ENCODE measurements at places on chromosomes 6 and 20.

DNA sequence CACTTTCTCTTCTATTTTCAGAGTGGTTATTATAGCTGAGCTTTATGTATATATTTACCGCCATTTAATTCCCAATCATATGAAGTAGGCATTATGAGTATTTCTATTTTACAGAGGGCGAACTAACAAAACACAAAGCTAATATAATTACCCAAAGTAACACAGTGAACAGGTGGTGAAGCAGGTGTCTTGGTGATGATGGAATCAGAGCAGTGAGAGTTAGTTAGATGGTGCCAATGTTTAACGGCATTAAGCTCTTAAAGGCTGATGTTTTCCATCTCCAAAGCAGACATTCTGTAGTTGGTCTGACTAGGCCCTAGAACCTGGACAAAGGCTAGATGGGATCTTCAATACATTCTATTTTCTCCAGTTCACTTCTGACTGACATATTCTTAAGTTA lies 551.1 kb upstream of the SYNCRIP start:
- no peak for DNase-seq

GRCh38 chr6:154481521-154482013 lies 28.9 kb downstream of the CNKSR3 start:
- DNase-seq = no peak

- no peak for DNase-seq
Measured at GRCh38 chr6:131980791-131981623, 29.8 kb upstream of the CCN2 start.

DNA sequence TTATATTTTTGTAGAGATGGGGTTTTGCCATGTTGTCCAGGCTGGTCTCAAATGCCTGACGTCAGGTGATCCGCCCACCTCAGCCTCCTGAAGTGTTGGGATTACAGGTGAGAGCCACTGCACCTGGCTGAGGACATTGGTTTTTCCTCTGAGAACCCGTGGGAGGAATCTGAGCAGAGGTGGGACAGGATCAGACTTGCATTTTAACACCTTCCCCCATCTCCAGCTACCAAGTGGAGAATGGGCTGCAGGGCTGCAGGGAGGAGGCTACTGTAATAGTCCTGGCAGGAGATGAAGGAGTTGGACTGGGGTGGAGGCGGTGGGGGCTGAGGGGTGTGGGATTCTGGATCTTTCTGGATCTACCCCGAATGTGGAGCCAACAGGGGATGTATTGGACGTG lies 24.5 kb downstream of the FAM110A start:
- no peak for DNase-seq

- DNase-seq = no peak
Measured at GRCh38 chr6:158743033-158743651, 76.0 kb downstream of the EZR start.

GRCh38 chr6:122408240-122408639 lies 8.8 kb downstream of the HSF2 start:
- no peak for DNase-seq

- DNase-seq = no peak
Measured at GRCh38 chr6:37809197-37809543, 10.4 kb upstream of the ZFAND3 start.

- DNase-seq = no peak
Measured at GRCh38 chr6:14070457-14070856, 47.1 kb upstream of the CD83 start.

- no peak for DNase-seq
Measured at GRCh38 chr6:129209355-129209754, 326.4 kb downstream of the LAMA2 start.

DNA sequence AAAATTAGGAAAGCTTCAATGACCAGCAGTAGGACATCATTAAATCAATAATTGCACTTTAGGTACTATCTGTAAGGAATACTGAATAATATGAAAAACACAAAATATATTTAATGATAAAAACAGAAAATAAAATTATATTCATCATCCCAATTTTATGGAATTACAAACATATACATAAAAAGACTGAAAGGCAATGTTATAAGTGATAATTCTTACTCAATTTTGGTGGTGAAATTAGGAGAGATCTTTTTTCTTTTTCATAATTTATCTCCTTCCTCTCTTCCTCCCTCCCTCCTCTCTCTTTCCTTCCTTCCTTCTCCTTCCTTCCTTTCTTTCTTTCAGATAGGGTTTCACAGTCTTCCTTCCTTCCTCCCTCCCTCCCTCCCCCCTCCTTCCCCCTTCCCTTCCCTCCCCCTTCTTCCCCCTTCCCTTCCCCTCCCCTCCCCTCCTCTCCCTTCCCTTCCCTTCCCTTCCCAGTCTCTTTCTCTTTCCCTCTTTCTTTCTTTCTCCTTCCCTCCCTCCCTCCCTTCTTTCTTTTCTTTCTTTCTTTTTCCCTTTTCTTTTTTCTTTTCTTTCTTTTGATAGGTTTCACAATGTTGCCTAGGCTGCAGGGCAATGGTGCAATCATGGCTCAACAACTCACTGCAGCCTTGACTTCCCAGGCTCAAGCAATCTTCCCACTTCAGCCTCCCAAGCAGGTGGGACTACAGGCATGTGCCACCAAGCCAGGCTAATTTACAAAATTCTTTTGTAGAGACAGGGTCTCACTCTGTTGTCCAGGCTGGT lies 36.8 kb downstream of the RSPH3 start:
- DNase-seq = no peak

GRCh38 chr20:20664795-20665589 lies 47.5 kb downstream of the RALGAPA2 start:
- DNase-seq = no peak

DNA sequence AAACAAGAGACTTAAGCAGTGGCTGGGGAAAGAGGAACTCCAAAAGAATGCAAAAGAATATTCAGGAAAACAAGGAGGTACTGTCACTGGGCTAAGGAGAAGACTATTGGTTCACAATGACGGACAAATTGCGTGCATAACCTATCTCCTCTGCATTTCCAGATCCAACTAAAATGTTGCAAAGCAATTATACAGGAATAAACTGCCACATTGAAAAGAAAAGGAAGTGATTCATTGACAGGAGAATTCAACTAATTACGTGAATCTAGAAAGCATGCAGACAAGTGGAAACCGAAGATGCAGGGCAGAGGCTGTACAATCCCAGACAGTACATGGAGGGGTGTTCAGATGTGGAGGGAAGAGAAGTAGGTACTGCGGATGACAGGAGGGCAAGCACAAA lies 152.8 kb upstream of the RIPOR2 start:
- DNase-seq = peak; percentile 7

GRCh38 chr20:36833275-36834020 lies 42.5 kb upstream of the TLDC2 start:
- DNase-seq = no peak

DNA sequence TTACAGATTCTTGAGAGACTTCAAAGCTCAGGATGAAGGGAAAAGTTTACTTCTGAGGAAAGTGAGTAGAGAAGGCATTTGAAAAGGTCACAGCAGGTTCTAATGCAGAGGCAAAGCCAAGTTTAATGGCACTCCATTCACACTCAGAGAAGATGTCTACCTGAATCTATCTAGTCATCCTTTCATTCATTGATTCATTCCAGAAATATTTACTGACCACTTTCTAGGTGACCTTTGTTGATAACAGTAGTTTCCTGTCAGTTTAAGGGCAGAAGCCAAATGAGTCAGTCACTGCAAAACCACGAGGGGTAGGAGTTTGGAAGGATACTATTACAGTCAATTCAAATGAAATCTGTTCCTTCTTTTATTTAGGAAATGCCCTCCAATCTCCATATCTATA lies 30.8 kb downstream of the FBXO5 start:
- DNase-seq = no peak

GRCh38 chr6:51934098-51934497 lies 153.3 kb downstream of the PKHD1 start:
- no peak for DNase-seq

- peak; percentile 33 for DNase-seq
Measured at GRCh38 chr6:63663147-63663955, 27.7 kb downstream of the PHF3 start.

DNA sequence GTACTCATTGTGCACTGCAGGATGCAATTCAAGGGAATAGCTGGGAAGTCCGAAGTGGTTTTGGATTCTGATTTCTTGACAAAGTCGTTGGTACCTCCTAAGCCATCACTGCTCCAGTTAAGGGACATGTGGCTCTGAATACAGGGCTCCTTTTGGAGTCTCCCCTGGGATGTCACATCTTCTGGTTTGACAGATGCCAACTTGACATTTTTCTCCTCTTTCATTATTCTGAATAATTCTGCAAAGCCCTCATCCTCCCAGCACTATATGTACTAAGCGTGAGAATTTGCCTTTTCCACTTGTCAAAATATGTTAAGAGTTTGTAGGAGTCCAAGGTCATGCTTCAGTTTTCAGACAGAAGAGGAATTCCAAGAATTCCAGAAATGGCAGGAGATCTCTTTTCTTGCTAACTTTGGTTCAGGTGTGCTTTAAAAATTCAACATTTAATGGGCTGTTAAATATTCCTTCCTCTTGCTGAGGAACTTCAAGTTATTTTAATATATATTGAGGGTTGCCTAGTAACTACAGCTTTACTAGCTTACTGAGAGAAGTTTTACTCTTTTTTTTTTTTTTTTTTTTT lies 38.7 kb downstream of the DOK5 start:
- no peak for DNase-seq

GRCh38 chr6:168149015-168149414 lies 70.0 kb upstream of the FRMD1 start:
- DNase-seq = no peak

DNA sequence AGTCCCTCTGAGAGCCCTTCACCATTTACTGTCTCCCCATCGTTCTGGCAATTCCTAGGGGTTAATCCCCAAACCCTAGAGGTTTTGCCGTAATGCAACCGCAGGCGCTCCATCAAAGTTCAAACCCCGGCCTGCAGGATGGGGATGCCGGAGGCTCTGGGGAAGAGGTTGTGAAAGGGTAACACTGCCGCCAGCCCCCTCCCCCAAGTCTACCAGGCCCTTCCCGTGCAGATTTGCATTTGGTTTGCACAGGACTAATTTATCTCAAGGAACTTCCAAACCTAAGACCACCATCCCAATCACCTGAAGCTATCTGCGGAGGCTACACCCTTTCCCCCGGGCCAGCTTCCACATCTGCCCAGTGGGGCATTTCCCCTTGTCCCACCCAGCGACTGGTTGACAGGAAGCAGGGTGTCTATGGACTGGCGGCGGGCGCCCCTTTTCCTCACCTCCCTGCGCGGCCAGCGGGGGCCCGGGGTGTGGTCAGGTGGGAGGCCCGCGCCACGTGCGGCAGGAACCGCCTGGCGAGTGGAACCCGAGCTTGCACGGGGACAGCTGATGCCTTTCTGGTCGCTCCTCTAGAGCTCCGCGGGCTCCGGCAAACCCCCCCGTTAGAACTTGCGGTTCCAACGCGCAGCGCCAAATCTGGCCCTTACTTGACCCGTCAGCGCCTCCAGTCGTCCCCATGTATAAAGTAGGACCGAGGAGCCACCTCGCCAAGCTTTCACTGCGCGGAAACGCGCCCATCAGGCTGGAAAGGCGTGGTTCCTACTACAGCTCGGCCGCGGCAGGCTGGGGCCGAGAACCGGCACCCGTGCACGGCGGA lies 9.4 kb upstream of the SLC4A11 start:
- DNase-seq = no peak

GRCh38 chr20:49691818-49692568 lies 21.7 kb downstream of the B4GALT5 start:
- no peak for DNase-seq

- no peak for DNase-seq
Measured at GRCh38 chr6:71072508-71072907, 115.6 kb upstream of the B3GAT2 start.

- DNase-seq = no peak
Measured at GRCh38 chr20:20022498-20022897, 5.3 kb downstream of the NAA20 start.

DNA sequence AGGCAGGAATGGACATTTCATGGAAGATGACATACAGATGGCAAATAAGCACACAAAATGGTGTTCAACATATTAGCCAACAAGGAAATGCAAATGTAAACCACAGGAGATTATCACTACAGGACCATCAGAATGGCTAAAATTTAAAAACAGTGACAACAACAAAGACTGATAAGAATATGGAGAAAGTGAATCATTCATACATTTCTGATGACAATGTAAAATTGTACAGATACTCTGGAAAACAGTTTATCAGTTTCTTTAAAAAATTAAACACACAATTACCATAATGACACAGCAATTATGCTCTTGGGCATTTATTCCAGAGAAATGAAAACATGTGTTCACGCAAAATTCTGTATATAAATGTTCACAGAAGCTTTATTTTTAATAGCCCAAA lies 105.8 kb upstream of the RUNX2 start:
- DNase-seq = no peak

DNA sequence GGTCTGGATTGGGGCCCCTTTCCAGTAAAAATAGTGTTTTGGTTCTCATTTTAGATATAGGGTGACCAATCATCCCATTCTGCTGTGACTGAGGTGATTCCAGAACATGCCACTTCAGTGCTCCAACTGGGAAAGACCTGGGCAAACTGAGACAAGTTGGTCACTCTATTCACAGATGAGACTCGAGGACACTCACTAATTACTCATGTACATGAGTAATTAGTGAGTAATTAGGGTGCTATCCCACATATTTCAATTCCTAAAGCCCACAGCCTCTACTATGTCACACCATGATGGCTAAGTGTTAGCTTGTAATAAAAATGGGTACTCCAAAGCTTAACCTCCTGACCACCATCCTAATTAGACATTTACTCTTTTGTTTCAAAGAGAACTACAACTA lies 86.0 kb downstream of the CBLN4 start:
- DNase-seq = no peak

- DNase-seq = peak; percentile 66
Measured at GRCh38 chr6:21885532-21886114, 292.1 kb downstream of the SOX4 start.

- no peak for DNase-seq
Measured at GRCh38 chr6:76840041-76840745, 623.1 kb downstream of the HTR1B start.

- no peak for DNase-seq
Measured at GRCh38 chr6:69953491-69953890, 87.1 kb downstream of the COL19A1 start.
